Left lung (tissue), 14 donors: ENCODE measurements at places on chromosomes 2 and 18. TPM values are rescaled to one million over a fixed set of nuclear protein-coding genes. Genes with fewer than 3 reads are reported as not detected.

- H3K27ac ChIP-seq = no peak overlapping the region
- H3K4me3 ChIP-seq = no peak overlapping the region
- DNase-seq = no peak
- H3K4me1 ChIP-seq = no peaks in the 10 kb centered on the region
Measured at GRCh38 chr2:127001751-127002150, 103.1 kb downstream of the TEX51 start.

DNA sequence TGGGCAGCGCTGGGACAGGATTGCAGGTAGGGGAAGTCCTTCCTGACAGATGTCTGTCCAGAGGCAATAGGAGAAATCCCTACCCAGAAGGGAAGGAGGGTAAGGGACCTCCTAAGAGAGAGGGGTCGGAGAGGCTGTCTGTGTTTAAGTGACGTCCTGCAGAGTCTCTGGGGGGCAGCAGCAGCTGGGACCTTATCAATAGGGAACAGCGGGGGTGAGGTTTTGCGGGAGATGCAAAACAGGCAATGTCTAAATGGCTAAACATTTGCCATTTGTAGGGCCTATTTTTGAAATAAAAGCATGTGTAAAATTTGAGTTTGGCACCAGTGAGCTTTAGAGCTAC, 108.7 kb upstream of the HS6ST1 start:
- H3K36me3 ChIP-seq = no peaks in the 10 kb centered on the region
- H3K4me1 ChIP-seq = no peaks in the 10 kb centered on the region
- H3K27ac ChIP-seq = no peak overlapping the region
- H3K27me3 ChIP-seq = no peaks in the 10 kb centered on the region
- peak; percentile 4 for DNase-seq

CYP26B1 gene
- 4.7 TPM for total RNA-seq

C1GALT1C1L gene
- 0.39 TPM for total RNA-seq
